Esophagus muscularis mucosa (tissue), 4 donors: ENCODE measurements at places on chromosomes 13 and 19.

DNA sequence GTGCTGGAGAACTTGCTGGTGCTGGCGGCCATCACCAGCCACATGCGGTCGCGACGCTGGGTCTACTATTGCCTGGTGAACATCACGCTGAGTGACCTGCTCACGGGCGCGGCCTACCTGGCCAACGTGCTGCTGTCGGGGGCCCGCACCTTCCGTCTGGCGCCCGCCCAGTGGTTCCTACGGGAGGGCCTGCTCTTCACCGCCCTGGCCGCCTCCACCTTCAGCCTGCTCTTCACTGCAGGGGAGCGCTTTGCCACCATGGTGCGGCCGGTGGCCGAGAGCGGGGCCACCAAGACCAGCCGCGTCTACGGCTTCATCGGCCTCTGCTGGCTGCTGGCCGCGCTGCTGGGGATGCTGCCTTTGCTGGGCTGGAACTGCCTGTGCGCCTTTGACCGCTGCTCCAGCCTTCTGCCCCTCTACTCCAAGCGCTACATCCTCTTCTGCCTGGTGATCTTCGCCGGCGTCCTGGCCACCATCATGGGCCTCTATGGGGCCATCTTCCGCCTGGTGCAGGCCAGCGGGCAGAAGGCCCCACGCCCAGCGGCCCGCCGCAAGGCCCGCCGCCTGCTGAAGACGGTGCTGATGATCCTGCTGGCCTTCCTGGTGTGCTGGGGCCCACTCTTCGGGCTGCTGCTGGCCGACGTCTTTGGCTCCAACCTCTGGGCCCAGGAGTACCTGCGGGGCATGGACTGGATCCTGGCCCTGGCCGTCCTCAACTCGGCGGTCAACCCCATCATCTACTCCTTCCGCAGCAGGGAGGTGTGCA is 587 bp downstream of the S1PR4 start:
- no peak for DNase-seq

DNA sequence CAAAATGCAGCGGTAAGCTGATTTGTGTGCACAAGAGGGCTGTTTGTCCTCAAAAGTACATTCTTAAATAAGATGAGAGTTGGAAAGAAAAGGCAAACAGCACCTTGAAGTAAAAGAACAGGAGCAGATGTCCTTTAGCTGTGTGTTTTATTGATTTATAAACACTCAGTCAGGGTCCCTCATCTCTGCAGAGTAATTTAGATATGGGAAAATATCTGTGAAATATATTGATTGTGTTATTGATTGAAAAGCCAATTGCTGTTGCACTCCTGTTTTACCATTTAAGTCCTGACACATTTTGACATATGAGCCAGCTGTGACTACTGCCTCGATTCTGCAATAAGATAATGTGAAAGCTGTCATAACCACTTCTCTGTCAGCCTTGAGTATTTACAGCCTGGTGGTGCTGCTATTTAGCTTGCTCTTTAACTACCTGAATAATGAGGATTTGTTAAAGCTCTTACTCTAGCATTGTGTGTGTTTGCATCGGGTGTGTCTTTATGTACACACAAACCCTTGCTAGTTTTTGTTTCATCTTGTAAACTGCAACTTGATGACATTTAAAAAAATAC is 550.1 kb downstream of the DACH1 start:
- no peak for DNase-seq

- peak; percentile 93 for DNase-seq
Measured at GRCh38 chr13:35953537-35954206, 177.5 kb downstream of the DCLK1 start.

GRCh38 chr19:48644839-48645619 is 958 bp downstream of the CA11 start:
- no peak for DNase-seq

GRCh38 chr19:39230096-39230764 is 14.6 kb downstream of the IFNL3 start:
- DNase-seq = no peak

GRCh38 chr19:11345122-11345803 is 805 bp downstream of the TMEM205 start:
- no peak for DNase-seq

DNA sequence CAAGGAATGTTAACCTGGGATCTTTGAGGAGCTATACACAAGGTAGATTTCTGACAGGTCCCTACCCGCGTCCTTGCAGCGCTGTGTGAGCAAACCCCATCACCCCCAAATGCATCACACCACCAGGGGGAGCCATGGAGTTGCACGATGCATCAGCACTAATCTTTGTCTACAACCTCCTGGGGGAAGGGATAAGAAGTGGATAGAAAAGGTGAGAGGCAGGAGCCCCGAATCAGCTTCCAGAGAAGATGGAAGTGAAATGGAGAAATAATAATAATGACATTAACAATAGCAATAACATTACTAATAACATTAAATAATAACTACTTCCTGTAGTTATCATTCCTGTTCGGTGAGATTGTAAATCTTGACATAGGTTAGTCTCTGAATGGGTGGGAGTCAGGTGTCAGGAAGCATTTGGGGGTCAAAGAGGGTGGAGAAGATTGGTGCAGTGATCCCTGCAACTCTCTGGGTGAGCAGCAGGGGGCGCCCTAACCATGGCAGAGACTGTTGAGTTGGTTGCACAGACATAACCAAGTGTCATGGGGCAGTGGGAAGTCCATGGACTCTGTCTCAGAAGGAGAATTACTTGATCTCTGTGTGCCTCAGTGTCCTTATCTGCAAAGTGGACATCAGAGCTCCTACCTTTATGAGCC is 16.5 kb downstream of the SIGLEC7 start:
- DNase-seq = no peak

GRCh38 chr19:11137542-11138384 is 17.8 kb downstream of the SPC24 start:
- peak; percentile 98 for DNase-seq

DNA sequence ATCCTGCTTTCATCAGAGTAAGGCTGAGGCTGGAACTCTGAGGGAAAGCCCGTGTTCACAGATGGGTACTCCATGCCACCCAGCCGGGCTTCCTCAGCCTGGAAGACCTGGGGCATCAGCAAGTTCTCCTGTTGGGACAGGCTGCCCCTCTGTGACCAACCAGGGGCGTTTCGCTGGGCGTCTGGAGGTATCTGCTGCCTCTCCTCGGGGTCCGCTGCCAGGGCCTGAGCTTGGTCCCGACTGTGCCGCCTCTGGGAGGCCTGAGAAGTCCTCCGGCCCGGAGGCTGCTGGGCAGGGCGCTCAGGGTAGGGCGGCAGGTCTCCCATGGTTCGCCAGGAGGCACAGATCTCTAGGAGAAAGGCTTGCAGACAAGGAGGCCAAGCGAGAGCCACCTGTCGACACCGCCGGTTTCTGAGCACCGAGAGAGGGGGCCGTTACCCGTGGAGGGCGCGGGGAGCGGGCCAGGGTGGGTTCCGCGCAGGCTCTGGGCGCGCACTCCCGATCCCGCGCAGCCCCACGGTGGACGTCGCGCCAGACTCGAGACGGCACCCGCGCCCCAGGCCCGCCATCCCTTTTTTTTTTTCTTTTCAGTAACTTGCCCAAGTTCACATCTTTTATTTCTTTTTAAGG is at the start of gene RSPH6A:
Gene RSPH6A (minus strand): TSS at position 458 of the 630 bp plus-strand sequence. CDS start 132 bp downstream, at position 326.
- DNase-seq = no peak

DNA sequence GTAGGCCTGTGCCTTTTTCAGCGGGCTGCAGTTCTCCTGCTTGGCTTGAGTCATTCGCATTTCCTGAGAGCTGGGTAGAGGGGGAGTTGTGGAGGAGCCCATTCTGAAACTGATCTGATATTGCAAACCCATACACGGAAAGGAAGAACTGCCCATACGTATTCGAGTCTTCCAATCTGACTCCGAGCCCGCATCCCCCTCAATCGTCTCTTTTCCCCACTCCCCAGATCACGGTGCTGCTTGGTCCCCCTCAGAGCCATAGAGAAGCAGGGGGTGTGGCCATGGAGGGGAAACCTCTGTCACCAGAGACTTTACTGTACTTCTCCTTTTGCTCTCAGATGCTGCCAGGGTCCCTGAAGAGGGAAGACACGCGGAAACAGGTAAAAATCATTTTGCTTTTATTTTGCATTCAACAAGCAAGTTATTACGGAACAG is at the start of gene CD22:
Gene CD22 (plus strand): TSS at position 337 of the 435 bp plus-strand sequence. CDS start 2,854 bp downstream, outside the sequence.
- DNase-seq = no peak

DNA sequence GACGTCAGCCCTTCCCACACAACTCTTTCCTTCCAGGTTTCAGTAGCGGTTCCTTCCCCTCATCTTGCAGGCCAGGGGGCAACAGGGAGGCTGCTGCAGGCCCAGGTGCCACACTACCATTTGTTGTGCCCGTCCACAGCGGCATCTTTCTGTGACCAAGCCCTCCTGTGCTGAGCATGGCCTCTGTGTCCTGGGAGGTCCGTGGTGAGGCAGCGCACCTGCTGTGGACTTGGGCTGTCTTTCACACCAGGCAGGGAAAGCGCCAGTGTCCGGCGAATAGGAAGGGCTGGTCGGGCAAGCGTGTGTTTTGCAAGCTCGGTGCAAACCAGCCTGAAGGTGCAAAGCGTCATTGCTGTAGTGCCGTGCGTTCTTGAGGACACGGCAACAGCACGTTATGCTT is 21.4 kb downstream of the SLC15A1 start:
- no peak for DNase-seq
